Stimulated activated CD4-positive, alpha-beta T cell treated with anti-CD3 and anti-CD28 coated beads, TNF-alpha, amount 100 ng/mL, for 48 hours (primary cell): ENCODE measurements at places on chromosomes 4 and X.

- no peak for DNase-seq
These were observed 24.5 kb downstream of the IL15 start for GRCh38 chr4:141660880-141661279.

DNA sequence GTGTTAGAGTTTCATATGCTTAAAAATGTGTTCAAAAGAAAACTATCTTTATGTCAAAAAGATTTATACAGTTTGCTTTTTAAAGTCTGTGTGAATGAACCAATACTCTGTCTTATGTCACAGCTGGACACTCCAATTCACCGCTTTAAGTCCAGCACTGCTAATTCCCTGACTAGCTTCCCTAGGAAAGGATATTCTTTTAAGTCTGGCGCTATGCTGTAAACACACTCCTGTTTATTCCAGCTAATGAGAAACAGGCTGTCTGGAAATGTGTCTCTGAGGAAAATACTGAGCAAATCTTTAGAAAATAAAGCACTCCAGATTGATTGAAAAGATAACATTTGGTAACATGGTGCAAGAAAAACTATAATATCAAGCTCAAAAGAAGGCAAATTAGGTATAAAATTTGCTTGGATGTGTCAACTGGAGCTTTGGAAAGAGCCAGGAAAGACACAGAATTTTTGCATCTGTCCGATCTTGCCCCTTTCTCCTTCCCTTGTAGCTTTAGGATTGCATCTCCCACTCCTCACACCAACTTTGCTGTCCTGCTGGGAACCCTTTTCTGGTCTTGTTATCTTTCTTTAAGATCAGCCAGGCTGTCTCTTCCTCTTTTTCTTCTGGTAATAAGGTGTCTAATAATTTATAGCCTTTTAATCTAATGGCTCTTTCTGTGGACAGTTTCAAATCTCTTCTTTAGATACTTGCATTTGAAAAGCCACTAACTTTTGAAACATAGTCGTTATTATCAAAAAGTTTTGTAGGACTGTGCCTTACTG, 40.9 kb upstream of the VEGFC start:
- DNase-seq, result no peak

DNA sequence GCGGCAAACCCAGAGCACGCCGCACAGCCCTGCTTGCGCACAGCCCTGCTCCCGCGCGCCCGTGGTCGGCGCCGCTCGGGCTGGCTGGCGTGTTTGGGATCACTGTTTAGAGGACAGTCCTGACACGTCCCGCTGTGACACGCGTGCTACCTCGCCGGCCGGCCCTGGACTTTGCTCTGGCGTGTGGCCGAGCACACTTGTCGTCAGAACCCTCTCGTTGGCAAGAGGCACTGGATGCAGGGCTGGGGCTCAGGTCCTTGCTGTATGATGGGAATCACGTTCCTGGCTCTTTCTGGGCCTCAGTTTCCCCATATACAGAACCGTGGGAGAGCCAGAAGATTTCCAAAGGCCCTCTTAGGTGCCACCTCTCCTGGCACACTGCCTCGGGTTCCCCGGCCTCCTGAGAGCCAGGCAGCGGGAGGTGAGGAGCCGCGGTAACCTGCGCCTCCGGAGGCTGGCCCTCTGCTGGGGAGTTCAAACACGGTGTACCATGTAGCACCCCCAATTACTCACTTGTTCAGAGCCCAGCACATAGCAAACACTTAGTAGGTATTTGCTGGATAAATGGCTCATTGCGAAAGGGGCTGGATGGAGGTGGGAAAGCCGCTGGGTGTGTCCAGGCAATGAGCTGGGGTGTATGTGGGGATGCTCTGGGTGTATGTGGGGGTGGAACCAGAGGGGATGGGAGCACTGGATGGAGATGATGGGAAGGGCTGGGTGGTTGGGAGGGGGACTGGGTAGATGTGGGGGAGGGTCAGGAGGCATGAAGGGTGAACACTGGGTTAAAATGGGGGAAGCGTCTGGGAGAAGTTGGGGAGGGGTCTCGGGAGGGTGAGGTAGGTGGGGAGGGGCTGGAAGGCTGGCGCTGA, 76.6 kb downstream of the HTRA3 start:
- DNase-seq, result no peak

DNA sequence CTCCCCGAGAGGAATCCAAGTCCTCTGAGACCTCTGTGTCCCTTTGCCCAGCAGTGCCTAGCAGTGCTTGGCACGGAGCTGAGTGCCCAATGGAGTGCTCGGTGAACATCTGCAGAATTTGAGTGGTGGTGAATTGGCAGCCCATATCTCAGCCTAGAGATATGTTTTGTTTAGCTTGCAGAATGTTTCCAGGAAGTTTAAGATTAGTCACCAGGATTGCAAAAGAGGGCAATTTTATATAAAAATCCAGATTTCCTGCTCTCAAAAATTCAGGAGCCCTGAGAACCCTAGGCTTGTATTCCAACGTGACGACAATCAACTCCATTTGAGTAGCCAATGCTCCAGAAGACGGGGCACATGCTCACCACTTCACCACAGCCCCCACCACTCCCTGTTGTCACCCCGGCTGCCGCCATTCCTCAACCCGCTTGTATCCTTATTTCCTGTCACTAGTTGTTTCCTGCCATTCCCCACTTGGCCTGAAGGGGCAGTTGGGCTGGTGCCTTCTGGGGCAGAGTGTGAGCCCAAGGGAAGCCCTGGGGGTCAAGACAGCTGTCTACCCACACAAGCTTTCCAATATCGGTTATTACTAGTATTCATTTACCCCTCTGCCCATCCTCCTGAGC, 116.9 kb downstream of the EFNB1 start:
- no peak for DNase-seq

DNA sequence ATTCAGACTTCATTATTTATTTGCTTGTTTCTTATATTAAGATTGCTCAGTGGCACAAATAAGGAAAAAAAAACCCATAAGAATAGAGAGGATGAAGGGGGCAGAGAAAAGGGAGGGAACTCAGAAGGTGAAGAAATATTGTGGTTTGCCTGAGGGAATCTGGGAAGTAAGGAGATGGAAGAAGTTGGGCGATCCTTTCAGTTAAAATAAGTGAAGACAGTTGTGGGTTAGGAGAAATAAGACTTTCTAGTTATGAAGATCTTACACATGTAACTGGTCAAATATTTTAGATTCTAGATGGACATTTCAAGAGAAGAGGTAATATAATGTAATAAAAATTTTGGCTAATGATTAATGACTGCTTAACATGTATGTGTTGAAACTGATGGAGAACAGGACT, 138.7 kb upstream of the LIMCH1 start:
- no peak for DNase-seq

DNA sequence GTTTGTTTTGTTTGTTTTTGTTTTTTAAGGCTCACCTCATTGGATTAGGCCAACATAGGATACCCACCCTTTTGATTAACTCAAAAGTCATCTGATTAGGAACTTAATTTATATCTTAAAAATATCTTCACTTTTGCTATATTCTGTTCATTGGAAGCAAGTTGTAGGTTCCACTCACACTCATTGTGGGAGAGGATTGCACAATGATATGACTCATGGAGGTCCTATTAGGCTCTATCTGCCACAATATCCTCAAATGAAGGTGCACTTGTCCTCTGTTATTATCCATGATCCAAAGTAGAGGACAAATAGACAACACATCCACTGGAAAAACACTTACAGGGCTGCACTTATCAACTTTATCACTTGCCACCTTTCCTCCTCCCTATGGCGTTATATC, 60.5 kb upstream of the ADAMTS3 start:
- DNase-seq, result no peak

DNA sequence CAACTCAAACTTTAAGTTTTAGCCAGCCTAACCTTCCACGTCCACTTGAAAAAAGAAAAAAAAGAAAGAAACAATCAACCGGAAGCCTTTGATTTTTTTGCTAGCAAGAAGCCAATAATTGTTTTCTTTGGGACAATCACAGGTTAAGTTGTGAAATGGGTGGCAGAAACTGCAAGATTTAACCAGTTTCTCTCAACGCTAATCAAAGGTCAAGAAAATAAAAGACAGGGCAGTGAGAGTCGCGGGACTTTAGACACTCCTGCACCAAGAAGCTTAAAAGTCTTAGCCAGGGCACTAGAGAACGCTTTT, 1.0 kb downstream of the ACSL1 start:
- no peak for DNase-seq

- no peak for DNase-seq
These were observed 67.3 kb downstream of the SPRY1 start for GRCh38 chr4:123463869-123464268.
